Pulmonary artery endothelial cell (primary cell): ENCODE measurements at places on chromosomes 6 and 20.

- DNase-seq = no peak
These were observed 29.4 kb upstream of the KIF6 start for GRCh38 chr6:39754514-39755115.

DNA sequence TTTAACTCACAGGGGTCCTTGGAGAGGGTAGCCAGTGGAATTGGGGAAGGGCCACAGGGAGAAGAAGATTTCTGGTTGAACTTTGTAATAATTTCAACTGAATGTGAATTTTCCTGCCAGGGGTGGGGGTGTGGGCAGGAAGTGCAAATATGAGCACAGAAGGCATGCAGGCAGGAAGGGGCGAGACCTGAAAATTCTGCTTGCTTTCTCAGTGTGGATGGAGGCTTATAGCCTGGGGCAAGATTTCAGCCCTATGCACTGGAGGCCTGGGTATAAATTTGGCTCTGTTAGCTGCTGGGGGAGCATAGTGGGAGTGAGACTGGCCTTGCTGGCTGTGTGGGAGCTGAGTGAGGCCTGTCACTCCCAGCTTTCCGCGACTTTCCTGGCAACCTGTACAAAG, 54.4 kb downstream of the PERP start:
- DNase-seq = no peak

DNA sequence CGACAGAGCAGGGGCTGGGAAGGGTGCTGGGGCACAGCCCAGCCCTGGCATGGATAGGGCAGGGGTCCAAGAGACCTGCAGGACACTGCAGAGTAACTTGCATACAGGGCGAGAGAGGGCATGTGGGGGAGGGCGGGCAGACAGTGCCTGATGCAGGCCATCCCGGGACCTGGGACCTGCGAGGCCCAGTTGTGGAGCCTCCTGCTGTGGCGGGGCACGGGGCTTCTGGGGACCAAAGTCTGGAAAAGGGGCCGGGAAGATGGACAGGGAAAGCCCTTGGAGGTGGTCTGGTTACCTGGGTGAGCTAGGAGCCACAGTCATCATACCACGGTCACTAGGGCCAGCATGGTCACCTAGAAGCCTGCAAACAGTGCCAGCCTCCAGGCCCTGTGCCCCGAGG, 412 bp upstream of the TUBB1 start:
- DNase-seq = no peak

DNA sequence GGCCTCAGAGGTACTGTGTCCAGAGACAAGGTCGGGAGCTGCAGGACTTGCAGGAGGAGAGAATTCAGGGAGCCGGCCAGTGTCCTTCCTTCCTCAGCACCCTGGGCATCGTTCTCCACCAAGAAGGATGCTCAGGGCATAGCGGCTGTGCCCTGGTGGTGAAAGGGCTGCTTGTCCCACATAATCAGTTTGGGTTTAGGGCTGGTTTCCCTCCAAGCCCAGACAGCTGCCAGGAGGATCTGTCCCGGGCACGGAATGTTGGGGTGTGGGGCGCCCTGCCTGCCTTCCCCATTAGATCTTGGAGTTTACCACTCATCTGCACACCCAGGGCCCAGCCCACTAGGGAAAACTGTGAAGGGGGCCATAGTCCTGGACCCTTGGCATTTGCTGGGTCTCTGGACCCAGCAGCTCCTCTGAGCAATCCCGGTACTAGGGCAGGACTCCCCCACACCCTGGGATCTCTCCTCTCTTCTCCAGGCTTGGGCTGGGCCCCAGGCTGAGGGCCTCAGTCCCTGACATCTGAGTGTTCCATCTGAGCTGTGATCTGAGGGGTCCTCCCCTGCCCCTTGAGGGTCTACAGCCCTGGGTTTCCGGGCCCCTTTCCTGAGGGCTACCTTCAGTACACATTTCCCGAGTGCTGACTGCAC, 18.6 kb upstream of the SPDEF start:
- no peak for DNase-seq

- no peak for DNase-seq
These were observed 35.7 kb upstream of the CTNNBL1 start for GRCh38 chr20:37657924-37658804.

DNA sequence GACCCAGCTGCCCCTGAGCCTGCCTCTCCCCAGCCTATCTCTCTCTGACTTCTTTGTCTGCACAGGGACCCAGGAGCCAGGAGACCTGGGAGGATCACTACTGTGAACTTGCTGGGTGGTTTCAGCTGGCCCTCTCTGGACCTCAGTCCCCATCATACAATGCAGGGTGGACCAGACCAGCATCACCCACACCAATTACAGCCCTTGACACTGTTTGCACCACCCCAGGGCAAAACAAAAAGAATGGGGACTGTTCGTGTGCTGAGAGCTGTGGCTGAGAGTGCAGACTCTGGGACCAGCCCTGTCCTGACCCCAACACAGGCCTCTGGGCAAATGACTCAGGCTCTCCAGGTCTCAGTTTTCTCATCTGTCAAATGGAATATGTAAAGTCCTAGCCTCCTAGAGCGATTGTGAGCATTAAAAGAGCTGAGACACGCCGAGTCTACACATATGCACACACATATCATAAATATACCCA, 25.4 kb downstream of the PTGIS start:
- DNase-seq = no peak
